GM12892 (cell line): ENCODE measurements at places on chromosomes 12 and 14.
A peak's percentile ranks its signal among the peaks of the same experiment; 100 is the strongest.

- no peak for DNase-seq
Measured at GRCh38 chr12:108665608-108666202, 32.0 kb upstream of the SELPLG start.

DNA sequence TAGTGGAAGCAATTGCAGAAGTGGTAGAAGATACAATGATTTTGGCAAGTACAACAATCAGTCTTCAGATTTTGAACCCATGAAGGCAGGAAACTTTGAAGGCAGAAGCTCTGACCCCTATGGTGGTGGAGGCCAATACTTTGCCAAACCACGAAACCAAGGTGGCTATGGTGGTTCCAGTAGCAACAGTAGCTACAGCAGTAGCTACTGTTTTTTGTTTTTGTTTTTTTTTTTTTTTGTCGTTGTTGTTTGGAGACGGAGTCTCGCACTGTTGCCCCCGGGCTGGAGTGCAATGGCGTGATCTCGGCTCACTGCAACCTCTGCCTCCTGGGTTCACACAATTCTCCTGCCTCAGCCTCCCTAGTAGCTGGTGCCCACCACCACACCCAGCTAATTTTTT, 47.4 kb downstream of the IFNG-AS1 start:
- no peak for DNase-seq

- no peak for DNase-seq
Measured at GRCh38 chr12:3204730-3205531, 127.8 kb downstream of the TSPAN9 start.

- DNase-seq: no peak
Measured at GRCh38 chr12:30546121-30546520, 149.5 kb downstream of the IPO8 start.

DNA sequence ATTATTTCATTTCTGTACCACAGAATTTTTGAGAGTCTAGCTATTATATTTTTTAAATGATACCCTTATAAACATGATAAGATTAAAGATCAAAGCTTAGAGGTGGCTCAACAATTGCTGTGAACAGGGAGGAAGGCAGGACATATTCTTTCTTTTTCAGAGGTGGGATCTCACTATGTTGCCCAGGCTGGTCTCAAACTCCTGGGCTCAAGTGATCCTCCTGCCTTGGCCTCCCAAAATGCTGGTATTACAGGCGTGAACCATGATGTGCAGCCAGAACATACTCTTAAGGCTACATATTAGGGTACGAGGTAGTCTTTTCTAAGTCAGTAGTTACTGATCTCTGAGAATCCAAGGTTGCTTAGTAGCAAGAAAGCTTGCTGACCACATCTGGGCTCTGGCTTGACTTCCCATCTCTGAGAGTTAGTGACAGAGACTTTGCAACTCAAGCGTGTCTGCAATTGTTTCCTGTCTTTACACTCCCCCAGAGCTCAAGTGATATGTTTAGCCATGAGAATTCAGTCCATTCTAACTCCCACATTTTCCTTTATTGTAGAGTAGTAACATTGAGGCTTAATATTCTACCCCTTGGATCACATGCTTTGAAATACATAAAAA, 8.6 kb downstream of the RAB5B start:
- DNase-seq: peak; percentile 38

- DNase-seq: no peak
Measured at GRCh38 chr12:120115066-120115465, 1.5 kb downstream of the RAB35 start.

- DNase-seq: no peak
Measured at GRCh38 chr12:101327051-101327450, 47.1 kb downstream of the UTP20 start.

- DNase-seq: no peak
Measured at GRCh38 chr14:94042433-94043091, 16.4 kb downstream of the OTUB2 start.

DNA sequence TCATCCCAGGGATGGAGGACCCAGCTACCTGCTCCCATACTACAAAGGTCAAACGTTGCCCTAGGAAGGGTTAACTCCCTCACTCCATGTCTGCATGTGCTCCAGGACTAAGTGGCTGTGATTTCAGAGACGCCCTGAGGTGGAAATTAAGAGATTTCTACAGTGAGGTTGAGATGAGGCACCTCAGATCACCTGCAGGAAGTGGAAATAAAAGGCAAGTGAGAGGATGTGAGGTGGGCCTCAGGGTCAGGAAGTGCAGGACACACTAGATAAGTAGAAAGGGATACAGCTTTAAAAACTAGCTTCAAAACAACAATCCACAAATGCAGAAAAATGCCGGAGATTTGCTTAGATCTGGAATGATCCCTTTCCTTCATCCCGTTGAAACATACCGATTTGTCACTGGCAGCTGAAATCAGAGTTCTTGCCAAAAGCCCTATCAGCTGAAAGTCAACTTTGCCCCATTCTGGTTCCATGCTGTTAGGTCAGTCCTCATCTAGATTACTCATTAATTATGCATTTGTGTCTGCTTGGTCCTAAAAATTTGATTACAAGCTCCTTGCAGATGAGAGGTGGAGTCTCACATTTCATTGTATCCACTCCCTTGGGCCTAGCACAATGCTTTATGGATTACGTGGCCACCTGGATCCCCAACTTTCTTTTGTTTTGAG, 6.6 kb downstream of the PLBD1 start:
- no peak for DNase-seq

- DNase-seq: no peak
Measured at GRCh38 chr14:92173668-92174067, 51.9 kb downstream of the CPSF2 start.

DNA sequence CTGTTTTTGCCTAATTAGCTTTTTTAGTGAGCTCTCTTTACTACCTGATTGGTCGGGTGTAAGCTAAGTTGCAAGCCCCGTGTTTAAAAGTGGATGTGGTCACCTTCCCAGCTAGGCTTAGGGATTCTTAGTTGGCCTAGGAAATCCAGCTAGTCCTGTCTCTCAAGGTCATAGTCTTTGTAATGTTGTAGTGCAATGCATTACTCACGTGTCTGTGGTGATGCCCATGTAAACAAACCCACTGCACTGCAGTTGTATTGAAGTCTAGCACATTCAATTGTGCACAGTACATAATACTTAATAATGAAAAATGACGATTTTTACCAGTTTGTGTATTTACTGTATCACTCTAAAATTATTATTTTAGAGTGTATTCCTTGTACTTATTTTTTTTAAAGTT, 335.5 kb downstream of the NUAK1 start:
- no peak for DNase-seq

GRCh38 chr12:104276273-104277131, 27.0 kb upstream of the EID3 start:
- DNase-seq: peak; percentile 23

DNA sequence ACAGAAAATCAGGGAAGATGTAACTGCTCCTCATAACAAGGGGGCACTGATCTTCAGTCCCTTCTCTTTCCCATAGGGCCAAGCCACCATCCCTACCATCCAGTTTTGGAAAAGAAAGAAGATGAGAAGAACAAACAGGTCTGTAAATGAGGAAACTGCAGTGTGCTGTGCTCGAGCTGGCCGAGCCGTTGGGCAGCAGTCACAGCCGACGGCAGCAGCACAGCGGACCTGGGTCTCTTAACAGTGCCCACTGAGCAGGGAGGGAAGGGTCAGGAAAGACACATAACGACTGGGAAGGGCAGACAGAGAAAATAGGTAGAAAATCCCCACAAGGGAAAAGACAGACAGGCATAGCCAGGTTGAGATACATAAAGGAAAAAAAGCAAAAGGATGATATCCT, 38.2 kb downstream of the BDKRB1 start:
- DNase-seq: no peak

DNA sequence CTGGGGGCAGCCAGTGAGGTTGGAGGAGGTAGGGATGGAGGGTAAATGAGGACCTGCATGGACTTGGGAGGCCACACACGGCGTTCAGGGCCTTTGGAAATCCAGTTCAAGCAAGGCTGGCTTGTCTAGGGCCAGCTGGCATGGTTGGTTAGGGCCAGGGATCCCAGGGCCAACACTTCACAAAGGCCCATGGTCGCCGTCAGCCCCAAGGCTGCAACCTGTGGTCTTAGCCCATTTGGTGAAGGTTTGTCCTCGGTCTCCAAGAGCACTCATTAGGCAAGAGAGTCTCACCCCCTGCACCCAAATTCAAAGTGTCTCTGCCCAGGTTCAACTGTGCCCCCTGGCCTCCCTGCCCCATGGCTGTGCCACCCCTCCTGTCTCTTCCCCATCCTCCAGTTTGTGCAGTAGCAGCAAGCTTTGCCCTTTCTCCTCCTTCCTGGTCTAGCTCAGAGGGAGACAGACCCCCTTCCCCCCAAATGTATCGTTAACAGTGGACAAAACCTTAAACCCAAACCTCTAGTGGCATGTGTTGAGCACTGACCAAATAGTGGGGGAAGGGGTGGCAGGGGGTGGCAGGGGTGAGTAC, 94.1 kb downstream of the NINJ2 start:
- DNase-seq: no peak

DNA sequence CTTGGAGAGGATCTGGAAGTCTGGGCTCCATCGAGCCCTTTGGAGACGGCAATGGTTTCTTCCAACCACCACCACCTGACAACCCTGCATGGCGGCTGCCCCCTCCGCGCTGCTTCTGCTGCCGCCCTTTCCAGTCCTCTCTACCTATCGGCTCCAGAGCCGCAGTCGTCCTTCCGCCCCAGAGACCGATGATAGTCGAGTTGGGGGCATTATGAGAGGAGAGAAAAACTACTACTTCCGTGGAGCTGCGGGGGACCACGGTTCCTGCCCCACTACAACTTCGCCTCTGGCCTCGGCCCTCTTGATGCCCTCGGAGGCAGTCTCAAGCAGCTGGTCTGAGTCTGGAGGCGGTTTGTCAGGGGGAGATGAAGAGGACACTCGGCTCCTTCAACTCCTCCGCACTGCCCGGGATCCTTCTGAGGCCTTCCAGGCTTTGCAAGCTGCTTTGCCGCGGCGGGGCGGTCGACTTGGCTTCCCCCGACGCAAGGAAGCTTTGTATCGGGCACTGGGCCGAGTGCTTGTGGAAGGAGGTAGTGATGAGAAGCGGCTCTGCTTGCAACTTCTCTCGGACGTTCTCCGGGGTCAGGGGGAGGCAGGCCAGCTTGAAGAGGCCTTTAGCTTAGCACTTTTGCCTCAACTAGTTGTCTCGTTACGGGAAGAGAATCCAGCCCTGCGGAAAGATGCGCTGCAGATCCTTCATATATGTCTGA, 499 bp downstream of the TOGARAM1 start:
- DNase-seq: peak; percentile 17

- DNase-seq: no peak
Measured at GRCh38 chr12:54628186-54628846, 6.4 kb downstream of the LACRT start.

DNA sequence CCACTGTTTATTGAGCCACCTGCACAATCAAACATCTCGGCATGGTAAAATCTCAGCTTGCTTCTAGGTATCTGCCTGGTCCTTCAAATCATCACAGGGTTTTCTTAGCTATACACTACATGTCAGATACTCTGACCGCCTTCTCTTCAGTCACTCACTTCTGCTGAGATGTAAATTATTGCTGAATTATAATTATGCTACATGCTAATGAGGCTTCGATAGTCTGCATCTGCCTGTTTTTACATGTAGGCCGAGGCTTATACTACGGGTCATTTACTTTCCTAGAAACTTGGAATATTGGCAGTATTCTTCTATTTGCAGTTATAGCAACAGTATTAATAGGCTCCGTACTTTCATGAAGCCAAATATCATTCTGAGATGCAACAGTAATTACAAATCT, 77.6 kb downstream of the SINHCAF start:
- DNase-seq: no peak

DNA sequence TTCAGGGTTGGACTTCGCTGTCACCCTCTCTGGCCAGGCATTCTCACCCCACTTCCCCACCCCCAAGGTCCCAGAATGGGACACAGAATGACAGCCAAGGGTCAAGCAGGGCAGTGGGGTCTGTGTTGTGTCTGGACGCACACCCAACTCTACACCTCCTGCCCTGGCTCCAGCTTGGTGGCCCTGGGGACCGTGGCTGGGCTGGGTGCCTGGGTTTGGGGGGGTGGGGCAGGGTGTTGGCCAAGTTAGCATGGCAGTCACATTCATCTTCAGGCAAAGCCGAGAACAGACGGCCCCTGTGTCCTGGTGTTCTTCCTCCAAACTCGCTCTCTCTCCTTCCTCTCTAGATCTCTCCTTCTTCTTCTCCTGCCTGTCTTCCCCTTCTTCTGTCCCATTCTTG, 5.6 kb downstream of the LRP1 start:
- no peak for DNase-seq

- DNase-seq: no peak
Measured at GRCh38 chr14:94620597-94620996, 8.4 kb downstream of the SERPINA3 start.

GRCh38 chr12:98828802-98829600, 183.9 kb downstream of the APAF1 start:
- DNase-seq: no peak

DNA sequence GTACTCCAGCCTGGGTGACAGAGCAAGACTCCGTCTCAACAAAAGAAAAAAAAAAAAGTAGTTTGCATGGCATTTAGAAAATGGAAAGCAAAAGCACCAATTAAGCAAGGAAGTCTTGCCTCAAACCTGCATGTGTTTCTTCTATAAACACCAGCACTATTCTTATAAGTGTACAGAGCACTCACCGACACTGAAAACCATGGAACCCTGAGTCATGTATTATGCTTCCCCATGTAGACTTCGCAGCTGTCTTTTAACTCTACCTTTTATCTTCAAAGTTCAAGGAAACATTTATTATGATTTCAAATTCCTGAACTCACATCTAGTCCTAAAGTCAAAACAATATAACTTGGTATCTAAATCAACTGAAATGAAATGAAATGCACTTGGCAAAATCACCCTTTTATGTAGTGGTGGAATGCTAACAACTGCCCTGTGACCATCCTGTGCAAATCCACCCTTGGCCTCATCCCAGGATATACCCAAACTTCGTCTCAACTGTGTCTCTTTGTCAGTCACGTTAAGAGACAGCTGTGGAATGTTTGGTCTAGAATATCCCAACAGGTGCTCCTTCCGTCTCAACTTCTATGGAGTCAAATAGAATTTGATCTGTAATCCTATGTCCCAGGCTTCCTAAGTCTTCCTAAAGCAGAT, 4.8 kb downstream of the BCAT1 start:
- DNase-seq: no peak

GRCh38 chr14:77225892-77226557, 44.4 kb downstream of the TMEM63C start:
- no peak for DNase-seq

DNA sequence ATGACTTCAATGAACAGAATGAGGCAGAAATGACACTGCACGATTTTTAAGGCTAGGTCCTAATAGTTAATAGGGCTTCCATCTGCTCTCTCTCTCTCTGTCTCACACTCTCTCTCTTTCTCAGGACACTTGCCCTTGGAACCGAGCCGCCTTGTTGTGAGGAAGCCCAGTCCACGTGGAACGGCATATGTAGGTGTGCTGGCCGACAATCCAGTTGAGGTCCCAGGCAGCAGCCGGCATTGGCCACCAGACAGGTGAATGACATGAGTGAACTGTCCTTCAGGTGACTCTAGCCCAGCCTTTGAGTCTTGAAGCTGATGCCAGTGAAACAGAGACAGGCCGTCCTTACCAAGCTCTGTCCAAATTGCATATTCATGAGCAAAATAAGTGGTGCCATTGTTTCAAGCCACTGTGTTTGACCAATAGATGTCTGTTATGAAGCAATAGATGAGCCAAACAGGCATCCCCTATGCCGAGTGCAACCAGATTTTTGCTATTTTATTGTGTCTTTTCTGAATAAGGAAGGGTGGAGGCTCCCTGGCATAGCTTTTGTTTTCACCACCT, 217.5 kb upstream of the LHX5 start:
- DNase-seq: no peak

GRCh38 chr12:22672951-22673350, 48.0 kb downstream of the ETNK1 start:
- no peak for DNase-seq
